ENCODE measurements at places on chromosomes 7 and 10. TPM values are rescaled to one million over a fixed set of nuclear protein-coding genes. Genes with fewer than 3 reads are reported as not detected.

DNA sequence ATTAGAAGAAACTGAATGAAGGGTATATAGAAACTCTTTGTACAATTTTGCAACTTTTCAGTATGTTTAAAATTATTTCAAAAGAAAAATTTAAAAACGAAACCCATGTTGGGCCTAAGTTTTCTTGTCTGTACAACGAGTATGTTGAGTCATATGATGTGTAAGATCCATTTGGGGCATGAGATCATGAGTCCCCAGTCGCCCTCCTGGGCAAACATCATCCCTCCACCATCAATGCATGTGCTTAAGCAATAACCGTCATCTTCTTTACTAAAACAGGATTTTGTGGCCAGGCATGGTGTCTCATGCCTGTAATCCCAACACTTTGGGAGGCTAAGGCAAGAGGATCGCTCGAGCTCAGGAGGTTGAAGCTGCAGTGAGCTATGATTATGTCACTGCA is 54.2 kb upstream of the CDCA7L start:
- no peak overlapping the region for H3K4me3 ChIP-seq
- H3K36me3 ChIP-seq, result no peaks in the 10 kb centered on the region
- no peak overlapping the region for H3K27ac ChIP-seq
- DNase-seq, result no peak
- peaks cover 15% of the 10 kb centered on the region for H3K27me3 ChIP-seq

- no peaks in the 10 kb centered on the region for H3K36me3 ChIP-seq
- no peak overlapping the region for H3K27ac ChIP-seq
- no peak for DNase-seq
- no peaks in the 10 kb centered on the region for H3K27me3 ChIP-seq
- peaks cover 8% of the 10 kb centered on the region for H3K4me1 ChIP-seq
Measured at GRCh38 chr7:71626206-71626605, 494.3 kb downstream of the GALNT17 start.

DNA sequence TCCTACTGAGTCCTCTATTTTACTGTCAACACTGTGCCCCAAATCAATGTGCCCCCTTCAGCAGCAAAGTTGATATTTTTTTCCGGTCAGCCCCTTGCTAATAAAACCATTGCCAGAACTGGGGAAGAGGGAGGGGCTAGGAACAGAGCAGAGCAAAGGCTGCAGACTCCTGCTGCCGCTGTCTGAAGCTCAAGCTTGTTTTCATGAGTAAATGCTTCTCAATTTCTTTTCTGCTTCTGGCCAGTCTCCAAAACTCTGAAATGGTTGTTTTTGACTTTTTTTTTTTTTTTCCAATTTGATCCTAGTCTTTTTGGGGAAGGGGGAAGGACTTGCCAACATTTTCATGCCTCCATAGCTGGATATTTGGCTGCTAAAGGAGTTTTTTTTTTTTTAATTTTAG is 26.7 kb upstream of the PROSER2 start:
- H3K4me3 ChIP-seq, result no peak overlapping the region
- H3K27me3 ChIP-seq, result peaks cover 3% of the 10 kb centered on the region

- peaks cover 26% of the 10 kb centered on the region for H3K27me3 ChIP-seq
- peaks cover 9% of the 10 kb centered on the region for H3K4me1 ChIP-seq
- no peaks in the 10 kb centered on the region for H3K36me3 ChIP-seq
- no peak for DNase-seq
- H3K4me3 ChIP-seq, result no peak overlapping the region
- H3K27ac ChIP-seq, result no peak overlapping the region
Measured at GRCh38 chr7:108459922-108460551, 3.8 kb upstream of the NRCAM start.

GRCh38 chr7:11607686-11608085 is 224.3 kb downstream of the THSD7A start:
- H3K27me3 ChIP-seq, result no peaks in the 10 kb centered on the region
- H3K27ac ChIP-seq, result no peak overlapping the region
- no peak for DNase-seq
- H3K4me3 ChIP-seq, result no peak overlapping the region

The CPED1 gene
- total RNA-seq, result 3.4 TPM

GRCh38 chr10:19788902-19789301 is 27.3 kb upstream of the PLXDC2 start:
- DNase-seq, result no peak
- no peaks in the 10 kb centered on the region for H3K36me3 ChIP-seq
- H3K27ac ChIP-seq, result no peak overlapping the region
- H3K4me1 ChIP-seq, result peaks cover 8% of the 10 kb centered on the region
- peaks cover 29% of the 10 kb centered on the region for H3K27me3 ChIP-seq

DNA sequence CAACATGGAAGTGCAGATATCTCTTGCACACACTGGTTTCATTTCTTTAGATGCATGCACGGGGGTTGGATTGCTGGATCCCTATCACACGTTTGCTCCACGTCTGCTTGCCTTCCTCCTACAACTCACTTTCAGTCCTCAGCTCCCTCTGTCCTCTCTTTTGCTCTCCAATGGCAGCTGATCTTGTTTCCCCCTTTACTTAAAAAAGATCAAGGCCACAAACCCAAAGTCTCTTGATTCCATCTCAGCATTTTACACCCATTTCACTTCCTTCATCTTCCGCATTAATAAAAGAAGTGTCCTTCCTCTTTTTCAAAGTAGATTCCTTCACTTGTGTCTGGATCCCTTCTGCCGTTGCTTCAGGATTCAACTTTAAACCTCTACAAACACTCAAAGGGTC is 245.2 kb downstream of the DOCK4 start:
- DNase-seq, result no peak
- H3K27me3 ChIP-seq, result no peaks in the 10 kb centered on the region
- peak overlapping the region; percentile 39 for H3K27ac ChIP-seq
- no peak overlapping the region for H3K4me3 ChIP-seq

DNA sequence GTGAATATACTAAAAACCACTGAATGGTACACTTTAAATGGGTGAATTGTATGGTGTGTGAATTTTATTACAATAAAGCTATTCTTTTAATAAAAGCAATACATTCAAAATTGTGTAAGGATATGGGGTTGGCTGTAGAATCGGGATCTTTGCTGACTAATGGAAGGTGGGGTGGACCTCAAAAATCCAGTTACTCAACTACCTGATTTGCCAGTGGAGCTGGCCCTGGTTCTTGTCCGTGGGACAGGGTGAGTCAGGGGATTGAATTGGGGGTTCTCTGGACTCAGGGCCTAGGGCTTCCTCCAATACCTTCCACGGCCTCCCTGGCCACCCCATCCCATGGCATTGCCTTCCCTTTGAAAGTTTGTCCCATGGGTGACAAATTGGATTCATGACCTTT is 13.5 kb upstream of the RABGEF1 start:
- H3K4me3 ChIP-seq, result no peak overlapping the region
- H3K36me3 ChIP-seq, result peaks cover 26% of the 10 kb centered on the region
- no peak overlapping the region for H3K27ac ChIP-seq
- H3K27me3 ChIP-seq, result no peaks in the 10 kb centered on the region
- no peaks in the 10 kb centered on the region for H3K4me1 ChIP-seq

DNA sequence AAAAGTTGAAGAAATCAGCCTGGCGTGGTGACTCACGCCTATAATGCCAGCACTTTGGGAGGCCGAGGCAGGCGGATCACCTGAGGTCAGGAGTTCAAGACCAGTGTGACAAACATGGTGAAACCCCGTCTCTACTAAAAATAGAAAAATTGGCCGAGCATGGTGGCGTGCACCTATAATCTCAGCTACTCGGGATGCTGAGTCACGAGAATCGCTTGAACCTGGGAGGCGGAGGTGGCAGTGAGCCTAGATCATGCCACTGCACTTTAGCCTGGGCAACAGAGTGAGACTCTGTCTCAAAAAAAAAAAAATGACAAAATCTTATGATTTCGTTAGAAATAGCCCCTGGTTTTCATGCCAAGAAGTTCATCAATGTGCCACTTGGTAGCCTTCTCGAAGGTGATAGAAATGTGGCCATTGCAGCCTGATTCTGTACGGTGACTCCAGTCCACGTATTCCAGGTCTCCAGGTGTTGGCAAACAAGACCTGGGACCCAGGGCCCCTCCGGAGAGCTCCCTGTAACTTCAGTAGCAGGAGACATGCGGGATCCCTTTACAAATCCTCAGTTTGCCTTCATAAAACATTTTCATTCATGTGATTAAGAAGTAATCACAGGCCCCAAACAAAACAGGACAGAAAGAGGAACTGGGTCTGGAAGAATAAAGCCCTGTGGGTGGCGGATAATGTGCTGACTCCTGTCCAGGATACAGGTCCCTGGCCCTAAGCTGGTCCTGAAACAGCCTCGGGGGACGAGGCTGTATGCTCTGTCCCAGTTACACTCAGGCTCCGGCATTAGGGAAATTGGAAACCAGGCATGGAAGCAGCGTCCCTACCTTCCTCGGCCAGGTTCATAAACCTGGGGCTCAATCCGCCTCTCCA is 207.3 kb upstream of the SH2B2 start:
- H3K27ac ChIP-seq, result no peak overlapping the region
- no peaks in the 10 kb centered on the region for H3K27me3 ChIP-seq
- DNase-seq, result no peak
- H3K4me1 ChIP-seq, result peaks cover 9% of the 10 kb centered on the region

DNA sequence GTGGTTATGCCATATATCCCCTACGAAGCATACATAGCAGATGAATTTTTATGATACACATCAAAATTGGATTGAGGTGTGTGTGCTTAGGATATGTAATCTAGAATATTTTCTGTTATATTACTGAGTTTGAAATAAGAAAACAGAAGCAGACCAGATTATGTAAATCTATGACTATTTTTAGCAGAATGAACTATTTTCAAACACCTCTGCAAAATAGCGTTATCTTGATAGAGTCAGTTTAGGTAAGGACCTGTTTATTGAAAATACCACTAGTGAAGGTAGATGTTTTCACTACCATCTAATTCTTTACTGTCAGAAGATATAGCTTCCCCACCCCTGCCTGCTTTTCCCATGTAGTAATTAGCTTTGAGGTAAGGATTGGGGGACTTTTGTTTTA is 9.1 kb downstream of the LANCL2 start:
- no peaks in the 10 kb centered on the region for H3K27me3 ChIP-seq
- H3K4me1 ChIP-seq, result no peaks in the 10 kb centered on the region
- H3K4me3 ChIP-seq, result no peak overlapping the region
- no peak overlapping the region for H3K27ac ChIP-seq
- no peak for DNase-seq

The SEMA3C gene
- total RNA-seq, result 77.5 TPM

- no peaks in the 10 kb centered on the region for H3K36me3 ChIP-seq
- no peak overlapping the region for H3K27ac ChIP-seq
- H3K4me1 ChIP-seq, result no peaks in the 10 kb centered on the region
- DNase-seq, result no peak
Measured at GRCh38 chr10:82319074-82319473, 444.1 kb downstream of the NRG3 start.

DNA sequence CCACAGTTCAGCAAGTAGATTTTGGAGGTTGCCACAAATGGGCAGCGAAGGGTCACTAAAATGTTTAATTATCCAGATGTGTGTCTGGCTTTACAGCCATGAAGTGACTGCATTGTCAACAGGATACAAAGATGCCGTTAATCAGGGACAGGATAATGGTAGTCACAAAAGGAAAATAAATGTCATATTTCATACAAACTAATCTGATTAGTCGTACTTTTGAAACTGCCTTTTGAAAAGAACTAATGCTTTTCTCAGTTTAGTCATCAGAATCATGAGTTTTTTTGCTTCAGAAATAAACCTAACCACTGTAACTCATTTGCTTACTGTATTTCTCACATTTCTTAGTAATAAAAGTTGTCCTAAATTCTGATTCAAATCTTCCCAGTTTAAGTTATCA is 22.2 kb upstream of the WNT16 start:
- H3K27ac ChIP-seq, result no peak overlapping the region
- H3K4me1 ChIP-seq, result peaks cover 38% of the 10 kb centered on the region
- no peaks in the 10 kb centered on the region for H3K27me3 ChIP-seq
- no peak for DNase-seq

The PNLIPRP3 gene
- total RNA-seq, result not detected

DNA sequence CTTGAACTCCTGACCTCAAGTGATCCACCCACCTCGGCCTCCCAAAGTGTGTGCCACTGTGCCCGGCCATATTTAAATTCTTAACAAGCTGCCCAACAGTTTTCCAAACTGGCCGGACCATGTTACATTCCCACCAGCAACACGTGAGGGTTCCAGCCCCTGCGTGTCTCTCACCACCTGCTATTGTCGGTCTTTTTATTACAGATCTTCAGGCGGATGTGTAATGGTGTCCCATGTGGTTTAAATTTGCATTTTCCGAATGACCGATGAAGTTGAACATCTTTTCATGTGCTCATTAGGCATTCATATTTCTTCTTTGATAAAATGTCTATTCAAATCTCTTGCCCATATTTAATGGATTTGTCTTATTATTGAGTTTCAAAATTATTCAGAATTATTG is 11.5 kb downstream of the ELFN1 start:
- peaks cover 5% of the 10 kb centered on the region for H3K36me3 ChIP-seq
- no peak overlapping the region for H3K27ac ChIP-seq
- DNase-seq, result no peak
- H3K4me1 ChIP-seq, result no peaks in the 10 kb centered on the region
- no peak overlapping the region for H3K4me3 ChIP-seq
- peaks cover 17% of the 10 kb centered on the region for H3K27me3 ChIP-seq

GRCh38 chr10:37885850-37886249 is 28.4 kb upstream of the ZNF248 start:
- H3K4me3 ChIP-seq, result no peak overlapping the region
- H3K27ac ChIP-seq, result no peak overlapping the region
- DNase-seq, result no peak
- H3K27me3 ChIP-seq, result no peaks in the 10 kb centered on the region
- H3K36me3 ChIP-seq, result no peaks in the 10 kb centered on the region

The PHKG1 gene
- 0.99 TPM for total RNA-seq

The CCDC3 gene
- 15.0 TPM for total RNA-seq

DNA sequence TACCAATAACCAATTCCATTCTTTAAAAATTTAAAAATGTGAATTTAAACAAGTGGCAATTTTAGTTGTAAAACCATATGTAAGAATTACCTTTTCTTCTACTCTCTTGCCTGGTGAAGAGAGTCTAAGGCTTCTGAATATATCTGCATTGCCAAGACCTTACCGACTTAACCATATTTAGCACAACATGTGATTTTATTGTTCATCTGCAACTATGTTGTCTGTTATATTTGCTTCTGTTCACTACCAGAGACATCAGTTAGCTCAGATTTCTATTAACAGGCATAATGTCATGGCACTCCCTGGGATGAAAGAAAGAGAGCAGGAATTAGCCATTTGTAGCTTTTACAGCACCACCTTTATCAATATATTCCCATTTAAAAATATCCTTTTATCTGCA is 55.3 kb downstream of the CHN2 start:
- DNase-seq, result no peak
- no peak overlapping the region for H3K27ac ChIP-seq
- peaks cover 17% of the 10 kb centered on the region for H3K27me3 ChIP-seq
- no peak overlapping the region for H3K4me3 ChIP-seq
- H3K36me3 ChIP-seq, result no peaks in the 10 kb centered on the region
- no peaks in the 10 kb centered on the region for H3K4me1 ChIP-seq

- no peak overlapping the region for H3K27ac ChIP-seq
- H3K36me3 ChIP-seq, result no peaks in the 10 kb centered on the region
- no peak for DNase-seq
- peaks cover 17% of the 10 kb centered on the region for H3K27me3 ChIP-seq
Measured at GRCh38 chr7:155188821-155189581, 108.7 kb upstream of the INSIG1 start.

Measured in osteocyte (in vitro differentiated cells).